Stimulated activated memory B cell treated with anti-CD40 and anti-IgM and Interleukin-4, amounts not matched to agents 10 μg/mL and 1 μg/mL and 100 μg/mL, for 72 hours (primary cell): ENCODE measurements at places on chromosomes 1 and 21.

DNA sequence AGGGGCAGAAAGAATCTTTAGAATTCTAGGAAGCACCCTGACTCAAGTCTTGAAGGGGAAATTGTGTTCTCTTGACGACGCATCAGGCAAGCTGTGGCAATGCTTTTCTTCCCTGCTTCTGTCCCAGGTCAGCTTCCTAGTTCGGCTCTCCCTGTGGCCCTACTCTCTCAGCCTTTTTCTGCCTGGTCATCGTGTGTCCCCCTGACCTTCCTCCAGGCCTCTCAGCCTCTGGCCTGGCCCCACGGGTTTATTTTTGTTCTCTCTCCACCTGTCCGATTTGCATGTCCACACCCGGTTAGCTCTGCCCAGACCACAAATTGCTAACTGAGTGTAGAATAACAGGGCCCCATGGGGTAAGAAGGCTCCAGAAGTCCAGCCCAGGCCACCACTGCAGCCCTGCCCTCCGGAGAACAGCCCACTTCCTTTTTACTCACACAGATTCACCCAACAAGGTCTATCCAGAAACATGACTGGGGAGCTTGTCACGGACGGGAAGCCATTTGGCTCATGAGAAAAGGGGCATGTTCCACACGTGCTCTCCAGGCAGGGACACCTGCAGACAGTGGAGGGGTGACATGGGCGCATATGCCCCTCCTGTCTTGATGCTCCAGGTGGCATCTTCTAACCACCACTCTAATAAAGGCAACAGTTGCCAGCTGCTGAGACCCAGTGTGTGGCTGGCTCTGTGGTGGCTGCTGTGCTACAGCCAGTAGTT lies 9.8 kb downstream of the KCNN3 start:
- peak; percentile 81 for ATAC-seq

DNA sequence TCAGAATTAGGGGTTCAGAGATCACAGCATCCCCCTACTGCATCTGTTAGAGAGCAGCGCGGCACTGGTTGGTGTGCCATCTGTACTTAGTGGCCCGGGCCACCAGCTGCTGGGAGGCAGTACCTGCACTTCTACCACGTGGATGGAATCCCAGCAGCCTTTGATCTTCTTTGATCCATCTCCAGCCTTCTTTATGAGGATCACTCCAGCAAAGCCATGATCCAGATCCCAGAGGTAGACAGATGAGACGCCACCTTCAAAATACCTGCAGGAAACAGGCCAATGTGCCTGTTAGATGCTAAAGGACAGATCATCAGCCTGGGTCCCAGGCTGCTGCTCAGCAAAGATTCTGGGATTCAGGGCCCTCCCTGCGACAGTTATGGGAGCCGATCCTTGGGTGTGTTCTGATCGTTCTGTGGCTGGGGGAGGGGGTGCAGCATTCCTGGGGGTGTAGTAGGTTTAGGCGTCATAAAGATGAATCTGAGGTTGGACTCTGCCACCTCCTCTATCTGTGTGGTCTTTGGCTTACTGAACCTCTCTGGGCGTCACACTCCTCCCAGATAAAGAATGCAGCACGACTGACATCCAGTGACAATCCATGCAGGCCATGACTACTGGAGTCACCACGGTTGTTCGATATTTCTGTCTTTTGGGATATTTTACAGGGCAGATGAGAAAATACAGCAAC lies 45.3 kb downstream of the SLC66A1 start:
- no peak for ATAC-seq

DNA sequence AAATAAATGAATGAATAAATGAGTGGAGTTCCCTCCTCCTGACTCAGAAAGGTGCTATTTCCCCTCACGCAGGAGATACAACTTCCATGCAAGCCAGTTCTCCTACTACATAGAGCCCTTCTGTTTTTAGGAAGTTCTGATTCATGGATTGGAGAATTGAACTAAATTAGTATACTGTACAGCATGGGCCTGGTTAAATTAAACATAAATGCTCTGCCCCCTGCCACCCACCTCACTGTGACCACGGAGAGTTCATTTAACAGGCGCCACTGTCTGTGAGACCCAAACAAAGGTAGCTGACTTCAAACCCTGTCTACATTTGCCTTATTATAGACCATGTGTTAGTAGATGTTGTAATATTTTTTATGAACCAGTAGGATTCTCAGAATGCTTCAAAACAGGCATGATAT lies 9.1 kb upstream of the IRF2BP2 start:
- no peak for ATAC-seq

DNA sequence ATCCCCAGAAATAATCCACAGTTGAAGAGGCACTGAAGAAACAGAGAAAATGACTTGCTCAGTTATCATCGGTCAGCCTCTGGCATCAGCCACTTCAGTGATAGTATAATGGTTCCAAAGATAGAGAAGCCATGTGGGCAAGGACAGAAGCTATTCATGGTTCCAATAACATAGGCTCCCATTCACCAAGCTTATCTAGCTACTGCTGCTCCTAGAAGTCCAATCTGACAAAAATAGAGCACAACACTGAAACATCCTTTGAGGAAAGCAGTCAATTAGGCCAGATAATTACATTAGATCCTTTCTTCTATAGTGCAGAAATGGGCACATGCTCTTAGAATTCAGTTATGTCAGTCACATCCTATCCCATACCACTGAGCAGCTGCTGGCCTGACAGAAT lies 33.5 kb upstream of the CRB1 start:
- ATAC-seq = peak; percentile 25

GRCh38 chr21:15964236-15964855 lies 234.6 kb downstream of the USP25 start:
- no peak for ATAC-seq

DNA sequence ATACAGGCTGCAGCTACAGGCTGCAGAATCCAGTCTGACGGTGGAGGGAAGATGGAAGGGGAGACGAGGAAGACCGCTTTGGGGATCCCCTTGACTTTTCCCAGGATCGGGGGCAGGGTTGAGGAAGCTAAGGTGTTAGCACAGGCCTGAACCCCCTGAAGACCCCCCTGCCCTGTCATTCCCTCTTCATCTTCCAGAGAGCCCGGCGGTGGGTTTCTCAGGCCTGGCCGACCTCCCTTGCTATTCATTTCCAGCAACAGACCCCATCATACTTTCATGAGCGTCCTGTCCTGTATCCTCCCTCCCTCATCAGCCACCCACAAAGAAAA lies 112.0 kb downstream of the PGBD5 start:
- ATAC-seq = no peak

DNA sequence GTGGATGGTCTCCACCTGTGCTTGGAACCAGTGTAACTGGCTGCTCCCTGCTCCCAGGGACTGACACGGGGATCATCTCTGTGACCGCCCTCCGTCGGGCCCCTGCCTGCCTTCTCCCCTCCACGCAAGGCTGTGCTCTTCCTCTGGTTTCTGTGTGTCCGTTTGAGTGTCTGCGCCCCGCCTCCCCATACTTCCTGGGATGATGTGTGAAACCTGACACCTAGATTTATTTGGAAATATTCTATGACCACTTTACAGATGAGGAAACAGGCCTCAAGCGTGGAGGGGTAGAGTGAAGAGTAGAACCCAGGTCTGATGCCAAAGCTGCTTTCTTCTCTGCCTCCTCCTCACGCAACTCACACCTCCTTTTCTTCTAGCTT lies 24.3 kb downstream of the LDLRAP1 start:
- ATAC-seq = no peak

- no peak for ATAC-seq
Observed at GRCh38 chr1:180235077-180235501, 5.0 kb downstream of the LHX4 start.

GRCh38 chr21:39434950-39435349 lies 10.6 kb downstream of the LCA5L start:
- no peak for ATAC-seq

DNA sequence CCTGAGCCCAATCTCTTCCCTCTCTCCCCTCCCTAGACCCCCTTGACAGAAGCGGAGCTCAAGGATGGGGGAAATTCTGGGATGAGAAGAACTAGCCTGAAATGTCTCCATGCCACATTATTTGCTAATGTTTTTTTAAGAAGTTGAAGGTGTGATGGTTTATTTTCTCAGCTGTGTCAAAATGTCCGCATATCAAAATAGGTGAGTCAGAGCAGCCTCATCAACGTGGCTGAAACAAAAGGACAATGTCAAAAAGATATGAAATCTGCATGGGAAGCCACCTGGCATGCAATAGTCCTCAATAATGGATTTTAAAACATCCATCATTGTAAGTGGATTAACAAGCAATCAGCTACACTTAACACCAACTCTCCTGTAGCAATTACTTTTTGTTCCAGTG lies 101.4 kb downstream of the BEND5 start:
- no peak for ATAC-seq

GRCh38 chr1:38571726-38572125 lies 287.8 kb downstream of the RRAGC start:
- no peak for ATAC-seq

- ATAC-seq = peak; percentile 85
Observed at GRCh38 chr1:66364578-66365391, 169.2 kb upstream of the SGIP1 start.

DNA sequence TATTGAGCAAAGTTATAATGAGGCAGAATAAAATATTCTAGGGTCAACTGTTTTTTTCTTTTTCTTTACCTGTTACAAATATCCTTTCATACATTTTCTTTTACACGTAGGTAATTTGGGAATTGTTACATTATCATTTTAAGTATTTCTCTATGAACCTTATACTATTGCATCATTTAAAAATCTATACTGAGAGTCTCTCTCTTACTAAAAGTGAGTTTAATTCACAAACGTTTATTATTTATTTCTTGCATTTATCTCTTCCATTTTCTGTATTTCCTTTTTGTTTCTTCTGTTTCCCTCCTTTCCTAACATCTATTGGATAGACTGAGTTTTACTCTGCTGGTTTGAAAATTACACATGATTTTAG lies 25.4 kb upstream of the CLCA4 start:
- no peak for ATAC-seq

GRCh38 chr21:16742131-16742641 lies 770.7 kb upstream of the CXADR start:
- no peak for ATAC-seq

GRCh38 chr1:160167056-160167455 lies 15.7 kb downstream of the ATP1A4 start:
- no peak for ATAC-seq

- ATAC-seq = peak; percentile 66
Observed at GRCh38 chr1:185987611-185988321, 253.6 kb downstream of the HMCN1 start.

DNA sequence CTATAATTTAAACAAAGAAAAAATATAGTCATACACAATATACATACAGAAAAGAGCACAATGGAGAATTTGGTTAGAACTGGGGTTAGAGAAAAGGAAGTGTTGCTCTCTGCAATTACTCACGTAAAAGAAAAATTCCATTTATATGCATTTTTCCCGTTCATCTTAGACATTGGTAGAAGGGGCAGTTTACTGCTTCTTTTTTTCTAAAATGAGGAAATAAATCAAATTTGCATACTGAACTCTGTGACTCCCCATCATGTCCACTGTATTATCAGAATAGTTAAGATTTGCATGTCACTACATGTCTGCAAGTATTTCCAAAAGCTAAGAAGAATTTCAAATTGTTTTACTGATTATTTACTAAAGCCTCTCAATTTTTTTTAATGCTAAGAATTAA lies 44.1 kb upstream of the C1orf105 start:
- no peak for ATAC-seq

GRCh38 chr1:169574336-169574735 lies 11.9 kb downstream of the F5 start:
- no peak for ATAC-seq

DNA sequence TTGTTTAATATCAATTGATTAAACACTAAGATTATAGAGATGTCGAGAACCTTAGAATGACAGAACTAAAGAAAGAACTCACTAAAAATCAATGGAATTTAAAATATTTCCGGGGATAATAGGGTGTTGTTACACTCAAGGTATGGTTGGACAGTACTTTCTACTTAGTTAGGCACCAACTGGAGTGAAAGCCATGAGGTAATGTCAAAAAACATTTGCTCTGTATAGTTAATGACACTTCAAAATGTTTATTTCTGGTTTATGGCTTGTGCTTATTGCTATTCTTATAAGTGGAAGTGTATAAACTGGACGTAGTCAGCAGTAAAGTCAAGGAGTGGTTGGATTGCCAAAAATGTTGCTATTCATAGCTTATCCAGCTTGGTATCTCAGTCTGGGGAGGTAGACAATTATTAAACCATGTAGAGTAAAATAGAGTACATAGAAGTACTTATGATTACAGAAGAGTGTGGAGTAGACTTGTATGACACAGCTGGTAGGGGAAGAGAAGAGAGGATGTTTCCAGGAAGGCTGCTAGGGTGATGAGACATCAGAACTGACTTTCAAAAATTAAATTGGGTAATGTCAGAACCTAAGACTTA lies 56.5 kb upstream of the BMP8A start:
- ATAC-seq = no peak

GRCh38 chr1:185314411-185314810 lies 2.6 kb downstream of the IVNS1ABP start:
- ATAC-seq = no peak

GRCh38 chr1:3545363-3546047 lies 65.8 kb downstream of the MEGF6 start:
- no peak for ATAC-seq

- ATAC-seq = peak; percentile 86
Observed at GRCh38 chr21:42593007-42593814, 60.2 kb upstream of the PDE9A start.

- ATAC-seq = no peak
Observed at GRCh38 chr21:38802050-38803026, 3.4 kb upstream of the ETS2 start.

DNA sequence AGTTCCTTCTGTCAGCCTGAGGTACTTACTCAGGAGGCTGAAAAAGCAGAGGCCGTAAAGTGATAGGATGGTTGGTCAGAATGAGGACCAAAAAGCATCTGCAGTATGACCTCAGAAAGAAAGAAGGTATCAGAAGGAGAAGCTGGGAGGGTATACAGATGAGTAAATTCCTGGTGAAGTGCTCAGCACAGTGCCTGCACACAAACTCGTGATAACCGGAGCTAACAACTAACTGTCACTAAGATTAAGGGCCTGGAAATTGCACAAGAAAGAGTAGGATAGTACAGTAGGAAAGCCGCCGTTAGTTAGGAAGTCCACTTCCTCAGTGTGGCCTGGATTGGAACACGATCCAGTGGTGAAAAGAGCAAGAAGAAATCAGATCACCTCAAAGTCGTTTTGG lies 62.6 kb downstream of the VPS26C start:
- ATAC-seq = no peak

GRCh38 chr1:197919346-197920066 lies 2.3 kb downstream of the LHX9 start:
- no peak for ATAC-seq

- no peak for ATAC-seq
Observed at GRCh38 chr1:91885213-91885715, 687 bp downstream of the TGFBR3 start.
